Stimulated activated CD4-positive, alpha-beta T cell treated with anti-CD3 and anti-CD28 coated beads, Interleukin-1b, Interleukin-23, amount 100 ng/mL, for 1 hour (primary cell): ENCODE measurements at places on chromosomes 4 and X.

DNA sequence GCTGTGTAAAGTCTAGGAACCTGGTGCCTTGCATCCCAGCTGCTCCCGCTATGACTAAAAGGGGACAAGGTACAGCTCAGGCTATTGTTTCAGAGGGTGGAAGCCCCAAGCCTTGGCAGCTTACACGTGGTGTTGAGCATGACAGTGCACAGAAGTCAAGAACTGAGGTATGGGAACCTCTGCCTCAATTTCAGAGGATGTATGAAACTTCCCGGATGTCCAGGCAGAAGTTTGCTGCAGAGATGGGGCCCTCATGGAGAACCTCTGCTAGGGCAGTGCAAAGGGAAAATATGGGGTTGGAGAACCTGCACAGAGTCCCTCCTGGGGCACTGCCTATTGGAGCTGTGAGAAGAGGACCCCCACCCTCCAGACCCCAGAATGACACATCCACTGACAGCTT is 76.6 kb downstream of the DDX60 start:
- no peak for DNase-seq

DNA sequence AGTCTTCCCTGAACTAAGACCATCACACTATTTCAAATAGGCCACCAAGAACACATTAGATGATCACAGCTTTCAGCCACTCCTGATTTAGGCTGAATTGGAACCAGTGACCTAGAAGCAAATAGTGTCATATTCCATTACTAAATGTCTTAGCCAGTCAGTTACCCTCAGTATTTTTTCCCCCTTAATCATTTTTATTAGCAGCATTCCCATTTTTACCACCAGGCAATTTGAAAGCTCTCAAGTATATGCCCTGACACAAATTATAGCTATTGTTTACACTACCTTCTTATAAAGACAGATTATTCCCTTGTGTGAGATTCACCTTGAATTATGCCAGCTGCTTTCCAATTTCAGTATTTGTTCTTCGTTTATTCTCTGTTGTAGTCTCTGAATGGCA is 1146.9 kb downstream of the PDHA2 start:
- DNase-seq, result no peak

DNA sequence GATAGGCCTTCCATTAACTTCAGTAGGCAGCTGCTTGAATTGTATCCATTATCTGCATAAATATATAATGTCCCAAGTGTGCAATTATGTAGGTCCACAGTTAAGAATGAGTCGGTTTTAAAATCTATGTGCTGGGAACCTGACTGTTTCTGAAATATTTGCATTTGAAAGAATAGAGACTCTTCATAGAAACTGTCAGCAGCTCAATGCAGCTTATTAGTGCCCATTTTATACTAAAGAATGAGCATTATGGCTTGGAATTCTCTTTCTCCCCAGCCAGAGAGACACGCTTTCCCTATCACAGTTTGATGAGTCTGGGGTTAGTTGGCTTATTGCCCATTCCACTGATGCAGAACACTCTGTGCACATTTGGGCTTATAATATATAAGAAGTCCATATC is 202.0 kb upstream of the PCDH7 start:
- DNase-seq, result no peak

- no peak for DNase-seq
These were observed 510.4 kb downstream of the ANKRD50 start for GRCh38 chr4:124202099-124202498.

GRCh38 chr4:189304167-189304566 is 636.5 kb upstream of the FRG1 start:
- DNase-seq, result no peak

DNA sequence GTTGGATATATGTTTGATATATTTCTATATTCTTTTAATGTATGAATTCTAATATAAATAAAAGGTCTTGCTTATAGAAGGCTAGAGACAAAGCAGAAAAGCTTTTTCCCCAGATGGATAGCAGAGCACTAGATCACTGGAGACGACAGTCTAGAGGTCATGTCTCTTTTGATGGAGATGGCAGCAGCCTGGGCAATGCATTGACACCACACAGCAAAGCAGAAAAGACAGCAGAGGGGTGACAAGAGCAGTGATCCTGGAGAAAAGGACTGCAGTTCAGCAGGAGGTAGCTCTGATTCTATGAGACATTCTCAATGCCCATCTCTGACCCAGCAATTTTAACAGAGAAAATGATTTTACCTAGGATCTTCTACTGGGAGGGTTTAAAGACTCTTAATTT is 210.6 kb downstream of the DTHD1 start:
- DNase-seq, result no peak

- no peak for DNase-seq
These were observed 981.0 kb upstream of the HS3ST1 start for GRCh38 chr4:12409507-12410190.

GRCh38 chr4:107922486-107923473 is 8.6 kb upstream of the CYP2U1 start:
- no peak for DNase-seq

- no peak for DNase-seq
These were observed 14.2 kb downstream of the FTHL17 start for GRCh38 chrX:31057691-31058090.

DNA sequence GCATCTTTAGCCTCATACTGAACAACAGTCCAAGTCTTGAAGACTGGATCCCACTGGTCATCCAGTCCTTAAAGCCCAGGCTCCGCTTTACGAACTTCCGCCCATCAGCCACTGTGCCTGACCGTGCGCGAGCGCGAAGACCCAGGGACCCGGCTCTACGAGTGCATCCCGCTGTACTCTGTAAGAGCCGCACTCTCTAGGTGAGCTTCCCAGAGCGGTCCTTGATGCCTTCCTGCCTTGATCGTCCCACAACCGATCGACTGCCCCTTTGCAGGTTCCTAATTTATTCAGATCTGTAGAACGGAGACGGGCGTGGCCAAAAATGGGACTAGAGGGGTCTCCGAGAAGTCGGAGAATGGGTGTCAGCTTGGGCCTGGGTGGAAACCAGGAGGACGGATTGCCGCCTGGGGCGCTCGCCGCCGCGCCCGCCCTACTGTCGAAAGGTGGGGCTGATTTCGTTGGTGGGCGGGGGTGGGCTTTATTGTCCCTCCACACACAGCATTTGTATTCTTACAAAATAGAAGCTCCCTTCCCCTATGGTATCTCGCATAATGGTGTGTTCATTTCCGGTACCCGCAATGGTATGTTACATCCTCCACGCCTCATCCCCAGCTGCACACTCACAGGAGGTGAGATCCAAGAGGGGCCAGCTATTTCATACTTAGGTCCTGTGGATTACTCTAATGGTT is 42.3 kb upstream of the FAM156A start:
- DNase-seq, result no peak

DNA sequence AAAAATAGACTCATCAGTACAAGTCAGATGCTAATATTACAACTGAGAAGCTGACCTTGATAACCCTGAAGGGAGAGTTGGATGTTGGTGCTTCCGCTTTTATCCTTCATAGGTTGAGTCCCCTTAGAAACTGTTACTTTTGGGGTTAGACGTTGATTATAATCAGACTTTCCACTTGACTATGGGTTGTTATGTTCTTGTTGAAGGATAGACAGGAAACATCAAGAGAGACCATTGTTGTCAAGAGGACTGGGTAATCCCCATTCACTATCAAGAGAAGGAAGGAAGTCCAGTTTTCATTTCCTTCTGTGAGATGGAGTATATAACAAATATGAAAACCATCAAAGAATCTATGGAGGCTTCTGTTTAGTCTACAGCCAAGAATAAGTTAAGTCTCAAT is 229.9 kb upstream of the AFF2 start:
- no peak for DNase-seq

GRCh38 chrX:68372665-68373064 is 60.6 kb downstream of the OPHN1 start:
- DNase-seq, result no peak

DNA sequence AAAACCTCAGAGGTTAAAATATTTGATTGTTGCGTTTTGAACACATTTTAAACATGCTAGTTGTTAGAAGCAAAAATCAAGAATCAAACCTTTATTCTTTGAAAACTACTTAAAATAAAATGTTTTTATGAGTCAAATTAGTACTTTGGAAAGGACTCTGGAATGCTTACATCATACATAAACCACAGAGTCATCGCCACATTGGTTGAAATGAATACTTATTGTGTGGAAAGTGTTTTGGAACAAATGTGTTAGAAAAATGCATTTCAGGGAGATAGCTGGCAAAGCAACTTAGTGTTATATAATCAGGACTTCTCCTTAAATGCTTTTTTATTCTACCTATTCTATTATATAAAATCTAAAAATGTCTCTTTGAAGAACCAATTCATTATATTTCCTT is 49.4 kb upstream of the CAMK2D start:
- DNase-seq, result no peak

- DNase-seq, result no peak
These were observed 460.3 kb downstream of the MID1IP1 start for GRCh38 chrX:39261446-39262147.

GRCh38 chrX:134181275-134181660 is 55.7 kb upstream of the CCDC160 start:
- DNase-seq, result no peak

DNA sequence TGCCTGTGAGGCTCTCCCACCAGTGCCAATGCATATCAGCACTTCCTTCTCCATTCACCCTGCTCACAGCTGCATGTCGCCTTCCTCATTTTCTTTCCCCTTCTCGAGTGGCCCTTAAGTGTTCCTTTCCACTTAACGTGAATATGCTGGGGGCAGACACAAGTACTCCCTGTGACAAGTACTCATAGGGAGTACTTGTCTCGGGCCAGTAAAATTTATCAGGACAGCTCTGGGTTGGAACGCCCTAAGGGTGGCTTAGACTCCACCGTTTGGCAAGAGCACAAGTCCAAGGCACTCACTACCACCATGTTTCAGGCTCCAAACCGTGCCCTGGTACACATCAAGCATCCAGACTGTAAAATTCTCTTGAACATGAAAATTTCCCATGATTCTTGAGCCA is 3.9 kb upstream of the LDOC1 start:
- DNase-seq, result no peak

DNA sequence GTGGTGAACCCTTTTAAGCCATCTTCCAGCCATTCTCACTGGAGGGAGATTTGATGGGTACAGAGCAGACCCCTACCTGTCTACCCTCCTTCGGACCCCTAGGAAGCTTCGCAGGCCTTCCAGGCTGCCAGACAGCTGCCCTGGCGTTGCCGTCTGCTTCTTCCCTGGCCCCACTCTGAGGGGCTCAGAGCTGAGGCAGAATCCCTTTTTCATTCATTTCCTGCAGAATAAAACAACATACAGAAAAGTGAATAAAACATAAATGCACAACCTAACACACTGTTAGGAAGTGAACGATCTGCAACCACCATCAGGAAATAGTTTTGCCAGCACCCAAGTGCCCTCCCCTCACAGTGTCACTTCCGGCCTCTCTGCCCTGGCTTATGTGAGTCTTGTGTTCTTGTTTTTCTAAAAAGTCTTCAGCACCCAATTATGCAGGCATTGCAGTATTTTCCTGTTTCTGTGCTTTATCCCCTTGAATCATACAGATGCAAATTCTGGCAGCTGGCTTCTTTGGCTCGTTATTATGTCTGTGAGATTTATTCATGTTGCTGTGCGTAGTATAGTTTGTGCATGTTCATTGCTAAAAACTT is 5.6 kb upstream of the ADD1 start:
- peak; percentile 38 for DNase-seq

DNA sequence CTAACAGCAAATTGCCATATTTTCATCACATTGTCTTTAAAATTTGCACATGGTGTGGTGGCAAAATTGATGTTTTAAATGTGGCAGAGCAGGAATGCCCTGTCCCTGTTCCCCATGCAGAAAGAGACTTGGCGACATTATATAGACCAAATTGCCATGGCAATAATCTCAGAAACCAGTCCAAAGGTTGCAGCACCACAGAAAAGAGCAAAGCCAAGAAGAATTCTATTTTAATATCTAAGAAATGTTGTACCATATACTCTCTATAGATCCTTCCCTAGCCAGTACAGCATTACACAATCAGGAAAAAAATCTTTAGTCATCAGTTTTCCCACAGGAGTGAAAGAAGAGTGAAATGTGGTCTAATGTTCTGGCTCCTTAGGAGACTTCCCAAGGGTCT is 80.0 kb downstream of the UGT2B28 start:
- DNase-seq, result no peak

- no peak for DNase-seq
These were observed 37.4 kb upstream of the PACRGL start for GRCh38 chr4:20662851-20663250.

DNA sequence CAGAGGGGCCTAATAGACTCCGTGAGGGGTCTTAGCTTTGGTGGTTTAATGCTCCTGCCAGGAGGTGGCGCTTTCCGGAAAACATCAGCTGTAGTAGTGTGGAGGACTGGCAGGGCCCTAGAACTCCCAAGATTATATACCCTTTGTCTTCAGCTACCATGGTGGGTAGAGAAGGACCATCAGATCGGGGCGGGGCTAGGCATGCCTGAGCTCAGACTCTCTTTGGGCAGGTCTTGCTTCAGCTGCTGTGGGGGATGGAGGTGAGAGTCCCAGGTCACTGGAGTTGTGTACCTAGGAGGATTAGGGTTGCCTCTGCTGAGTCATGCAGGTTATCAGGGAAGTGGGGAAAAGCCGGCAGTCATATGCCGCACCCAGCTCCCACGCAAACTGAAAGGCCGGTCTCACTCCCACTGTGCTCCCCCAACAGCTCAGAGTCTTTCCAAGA is 63.0 kb upstream of the AGA start:
- DNase-seq, result no peak

DNA sequence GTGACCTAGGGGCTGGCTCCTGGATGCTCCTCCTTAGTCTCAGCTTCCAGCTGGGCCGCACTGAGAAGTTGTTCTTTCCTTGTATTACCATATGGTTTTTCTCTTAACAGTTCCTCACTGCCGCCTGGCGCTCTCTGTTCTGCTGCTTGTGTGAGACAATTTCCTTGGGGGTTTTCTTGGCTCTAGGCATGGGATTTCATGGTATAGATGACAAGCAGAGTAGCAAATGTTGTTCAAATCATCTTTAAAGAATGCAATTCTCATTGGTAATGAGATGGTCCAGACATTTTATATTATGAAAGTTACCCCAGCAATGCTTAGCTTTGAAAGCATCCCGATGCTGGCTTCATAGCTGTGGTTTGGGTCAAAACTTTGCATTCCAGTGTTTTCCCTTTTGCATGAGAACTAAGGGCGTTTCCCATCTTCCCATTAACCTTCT is 37.6 kb downstream of the SEPTIN11 start:
- DNase-seq, result no peak

- no peak for DNase-seq
These were observed 311.6 kb downstream of the GALNTL6 start for GRCh38 chr4:172124656-172125308.

DNA sequence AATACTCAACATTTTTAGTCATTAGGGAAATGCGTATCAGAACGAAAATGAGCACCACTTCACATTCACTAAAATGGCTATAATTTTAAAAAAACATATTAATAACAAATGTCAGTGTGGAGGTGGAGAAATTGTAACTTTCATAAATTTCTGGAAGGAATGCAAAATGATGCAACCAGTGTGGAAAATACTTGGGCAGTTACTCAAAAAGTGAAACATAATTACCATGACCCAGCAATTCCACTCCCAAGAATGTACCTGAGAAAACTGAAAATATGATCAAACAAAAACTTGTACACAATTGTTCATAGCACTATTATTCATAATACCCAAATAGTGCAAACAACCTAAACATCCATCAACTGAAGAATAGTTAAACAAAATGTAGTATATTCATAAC is 76.1 kb upstream of the FAM241A start:
- DNase-seq, result no peak
